ENCODE measurements at places on chromosomes 12 and 14.

DNA sequence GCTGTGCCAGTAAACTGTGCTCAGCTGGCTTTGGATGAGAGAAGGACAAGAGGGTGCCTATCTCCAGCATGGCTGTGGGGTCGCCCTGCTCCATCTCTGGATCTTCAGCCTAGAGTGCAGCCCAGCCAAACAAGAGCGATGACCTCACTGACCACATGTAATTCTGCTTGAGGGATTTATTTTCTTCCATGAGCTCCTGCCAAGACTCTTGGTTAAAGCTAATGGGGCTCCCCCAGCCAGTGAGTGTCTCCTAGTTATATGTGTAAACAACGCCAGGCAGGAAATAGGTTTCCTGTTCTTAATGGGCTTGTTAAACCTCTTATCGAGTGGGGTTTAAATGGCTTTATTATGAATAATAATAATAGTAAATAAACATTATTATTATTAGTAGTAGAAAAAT is 397.2 kb downstream of the NRXN3 start:
- DNase-seq, result no peak

- DNase-seq, result no peak
Observed at GRCh38 chr14:50977863-50978528, 33.7 kb upstream of the PYGL start.

DNA sequence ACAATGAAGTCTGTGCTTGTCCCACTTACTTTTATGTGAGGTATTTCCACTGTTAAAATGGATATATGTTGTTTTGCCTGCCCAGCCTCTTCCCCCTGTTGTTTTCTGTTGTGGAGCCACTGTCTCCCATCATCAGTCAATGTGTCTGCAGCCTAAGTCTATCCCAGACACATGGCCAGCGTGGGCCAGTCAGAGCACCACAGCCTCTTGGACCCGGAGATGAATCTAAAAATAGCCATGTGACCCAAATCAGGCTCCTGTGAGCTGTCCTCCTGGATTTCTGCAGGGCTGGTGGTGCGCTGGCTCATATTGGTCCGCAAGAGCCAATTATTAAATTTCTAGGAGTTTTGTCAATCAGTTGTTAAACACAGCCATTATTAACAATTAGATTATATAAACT is 44.0 kb upstream of the PRICKLE1 start:
- no peak for DNase-seq

GRCh38 chr12:18352312-18352711 is 91.0 kb downstream of the PIK3C2G start:
- DNase-seq, result no peak

DNA sequence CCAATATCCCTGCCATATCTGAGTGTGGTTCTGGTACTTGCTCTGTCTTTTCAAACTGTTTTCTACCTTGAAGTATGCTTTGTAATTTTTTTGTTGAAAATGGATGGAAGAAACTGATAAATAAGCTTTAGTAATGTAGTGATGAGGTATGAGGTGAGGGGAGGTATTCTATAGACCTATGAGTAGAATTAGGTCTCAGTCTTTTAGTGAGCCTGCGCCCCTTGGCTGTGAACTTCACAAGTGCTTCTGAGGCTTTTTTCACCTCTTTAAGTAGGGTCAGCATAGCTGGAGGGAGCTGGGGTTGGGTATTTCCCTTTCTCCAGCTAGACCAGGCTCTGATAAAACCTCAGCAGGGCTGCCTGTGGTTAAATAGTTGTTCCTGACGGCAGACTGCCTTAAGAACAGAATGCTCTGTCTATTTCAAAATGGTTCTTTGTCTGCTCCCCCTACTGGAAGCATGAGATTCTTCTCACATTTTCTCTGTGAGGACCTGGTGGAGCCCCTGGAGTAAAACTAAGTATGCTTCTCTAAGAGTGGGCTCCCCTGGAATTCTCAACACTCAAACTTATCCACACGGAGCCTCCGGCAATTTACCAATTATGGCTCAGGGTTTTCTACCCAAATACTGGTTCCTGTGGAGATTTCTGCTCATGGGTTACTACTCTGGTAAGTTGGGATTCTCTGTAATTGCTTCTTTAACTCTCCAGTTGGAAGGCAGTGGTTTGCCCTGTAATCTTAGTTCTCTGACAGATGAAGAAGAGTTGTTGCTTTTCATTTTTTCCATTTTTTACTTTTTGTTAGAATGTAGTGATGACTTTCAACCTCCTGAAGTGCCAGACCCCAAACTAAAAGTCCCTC is 13.1 kb downstream of the KRT5 start:
- peak; percentile 46 for DNase-seq

DNA sequence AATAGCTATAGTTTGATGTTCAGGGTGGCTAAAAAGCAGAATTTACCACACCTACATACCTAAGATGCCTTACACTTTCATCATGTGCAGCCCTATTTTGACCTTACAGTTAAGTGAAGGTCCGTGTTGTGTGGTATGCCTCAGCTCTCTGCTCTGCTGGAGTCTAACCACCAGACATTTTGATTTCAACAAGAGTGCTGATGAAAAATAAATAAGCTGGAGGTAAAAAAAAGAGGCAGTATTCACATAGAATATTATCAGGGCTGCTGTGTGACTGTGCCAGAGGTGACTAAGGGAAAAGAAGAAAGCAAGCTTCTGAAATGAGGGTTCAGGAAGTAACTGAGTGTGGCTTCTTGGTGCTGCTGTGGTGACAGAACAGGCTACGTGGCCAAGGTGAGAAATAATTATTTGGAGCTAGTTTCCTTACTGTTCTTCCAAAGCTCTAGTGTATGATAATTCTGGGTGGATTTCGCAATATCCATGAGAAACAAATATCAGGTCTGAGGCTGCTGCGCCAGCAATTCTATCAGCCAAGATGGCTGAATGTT is 188.8 kb downstream of the STXBP6 start:
- DNase-seq, result no peak

DNA sequence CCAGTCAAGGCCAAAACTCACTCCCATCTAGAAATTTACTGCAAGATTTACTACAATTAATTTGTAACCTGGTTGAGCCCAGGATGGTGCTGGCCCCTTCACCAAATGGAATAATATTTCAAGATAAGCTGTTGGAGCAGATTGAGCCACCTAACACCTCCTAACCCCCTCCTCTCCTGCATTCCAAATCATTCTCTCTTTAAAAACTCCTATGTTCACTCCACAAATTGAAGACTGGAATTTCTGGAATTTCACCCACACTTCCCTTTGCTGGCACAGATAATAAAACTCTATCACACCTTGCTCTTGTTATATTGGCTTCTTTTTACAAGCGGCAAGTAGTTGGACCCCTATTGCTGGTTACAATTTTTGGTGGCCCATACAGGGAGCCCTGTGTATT is 41.7 kb downstream of the MIS18BP1 start:
- DNase-seq, result no peak

DNA sequence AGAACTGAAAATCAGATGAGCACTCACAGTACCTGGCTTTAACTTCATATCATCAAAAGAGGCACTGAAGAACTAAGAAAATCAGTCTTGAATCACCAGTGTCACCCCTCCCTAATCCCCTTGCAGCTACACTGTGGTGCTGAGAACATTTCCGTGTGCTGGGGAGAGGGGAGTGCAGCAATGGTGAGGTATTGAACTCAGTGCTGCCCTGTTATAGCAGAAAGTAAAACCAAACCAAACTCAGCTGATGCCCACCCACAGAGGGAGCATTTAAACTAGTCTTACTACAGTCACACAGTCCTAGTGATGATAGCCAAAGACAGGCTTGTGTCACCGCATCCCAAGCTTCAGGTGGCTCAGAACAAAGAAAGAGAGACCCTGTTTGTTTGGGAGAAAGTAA is 122.1 kb downstream of the CPNE8 start:
- DNase-seq, result no peak

GRCh38 chr12:60844101-60844500 is 1248.3 kb downstream of the SLC16A7 start:
- no peak for DNase-seq

GRCh38 chr12:96371138-96371789 is 29.0 kb downstream of the CDK17 start:
- DNase-seq, result no peak

GRCh38 chr14:64726585-64726890 is 22.3 kb downstream of the PLEKHG3 start:
- DNase-seq, result no peak

GRCh38 chr12:52020539-52021336 is 14.0 kb downstream of the TAMALIN start:
- peak; percentile 94 for DNase-seq

DNA sequence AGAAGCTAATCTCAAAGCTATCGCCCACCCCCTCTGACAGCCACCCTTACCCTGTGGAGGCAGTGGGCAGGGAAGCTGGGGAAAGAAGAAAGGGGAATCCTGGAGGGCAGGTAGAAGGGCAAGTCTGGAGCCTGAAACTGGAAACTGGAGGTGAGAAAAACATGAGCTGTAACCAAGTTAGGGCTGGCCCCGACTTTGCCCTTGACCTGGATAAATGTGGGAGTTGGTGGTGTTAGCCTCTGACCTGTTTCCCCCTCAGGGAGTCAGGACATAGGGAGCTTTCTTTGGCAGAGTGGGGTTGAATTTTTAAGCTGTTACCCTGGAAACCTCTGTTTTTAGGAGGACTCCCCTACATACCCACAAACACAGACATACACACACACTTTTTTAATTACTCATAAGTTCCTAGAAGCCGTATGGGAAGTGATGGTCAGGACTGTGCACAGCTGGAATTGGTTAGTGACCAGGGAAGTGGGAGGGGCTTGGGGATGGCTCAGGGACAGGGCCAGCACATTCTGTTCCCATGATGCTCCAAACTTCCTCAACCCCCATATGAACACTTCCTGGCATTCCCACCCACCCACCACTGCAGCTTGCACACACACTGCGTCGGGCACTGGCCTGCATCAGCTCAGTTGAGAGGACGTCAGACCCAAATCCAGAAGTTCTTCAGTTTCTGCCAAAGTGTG is 5.0 kb upstream of the MMP19 start:
- DNase-seq, result no peak

- DNase-seq, result no peak
Observed at GRCh38 chr12:49932533-49933130, 17.9 kb upstream of the AQP2 start.

- peak; percentile 10 for DNase-seq
Observed at GRCh38 chr12:102120564-102120873, 536 bp downstream of the PARPBP start.

- no peak for DNase-seq
Observed at GRCh38 chr12:112924986-112925385, 13.3 kb upstream of the OAS3 start.

DNA sequence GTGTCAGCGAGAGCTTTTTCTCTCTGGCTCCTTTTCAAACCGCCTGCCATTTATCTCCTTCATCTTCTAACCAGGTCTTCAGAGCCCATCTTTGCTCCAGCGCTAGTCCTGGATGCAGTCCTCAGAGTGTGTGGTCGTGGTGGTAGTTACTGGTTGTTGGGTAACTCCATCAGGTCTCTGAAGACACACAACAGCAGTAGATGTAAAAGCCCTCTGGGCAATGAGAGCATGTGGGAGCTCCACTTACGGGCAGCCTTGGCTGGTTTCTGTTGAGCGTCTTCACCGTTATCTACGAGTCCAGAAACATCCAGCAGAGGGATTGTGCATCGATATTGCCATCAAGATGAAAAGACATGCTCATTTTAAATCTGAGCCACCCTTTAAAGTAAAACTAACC is 61.2 kb downstream of the FBXL14 start:
- no peak for DNase-seq

GRCh38 chr12:120851444-120851843 is 52.7 kb downstream of the SPPL3 start:
- DNase-seq, result no peak

DNA sequence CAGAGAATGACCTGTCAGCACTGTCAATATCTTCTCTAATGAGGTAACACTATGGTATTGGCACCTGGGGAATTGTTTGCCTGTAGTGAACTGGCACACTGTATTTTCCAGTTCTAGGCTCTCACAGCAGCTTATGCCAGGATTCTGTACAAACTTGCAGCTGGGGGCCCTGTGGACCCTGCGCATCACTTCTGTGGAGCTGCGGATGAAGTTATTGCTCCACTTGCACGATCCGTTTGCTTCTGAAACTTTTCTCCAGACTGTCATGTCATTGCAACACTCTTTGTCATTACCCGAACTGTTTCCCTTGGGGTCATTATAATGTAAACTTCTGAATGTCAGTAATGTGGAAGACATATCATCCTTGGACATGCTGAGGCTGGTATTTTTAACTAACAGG is 3.9 kb downstream of the RNASE11 start:
- DNase-seq, result no peak

- DNase-seq, result no peak
Observed at GRCh38 chr12:113161415-113162016, 12.0 kb downstream of the CFAP73 start.

DNA sequence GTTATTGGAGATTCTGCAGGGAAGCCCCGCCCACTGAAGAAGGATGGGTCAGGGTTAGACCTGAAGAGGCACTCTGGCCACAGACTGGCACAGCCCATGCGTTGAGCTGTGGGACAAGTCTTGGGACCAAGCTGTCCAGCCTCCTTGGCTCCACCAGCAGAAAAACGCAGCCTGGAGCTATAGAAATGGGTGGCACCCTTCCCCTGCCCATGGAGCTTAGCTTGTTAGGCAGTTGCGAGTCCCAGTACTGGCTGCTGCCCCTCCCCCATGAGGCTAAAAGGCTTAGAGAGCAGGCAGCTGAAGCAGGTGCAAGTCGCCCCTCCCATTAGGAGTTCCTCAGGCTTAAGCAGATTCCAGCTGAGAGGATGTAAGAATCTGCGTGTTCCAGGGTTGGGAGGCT is 1124.0 kb upstream of the TMEM132C start:
- DNase-seq, result no peak

DNA sequence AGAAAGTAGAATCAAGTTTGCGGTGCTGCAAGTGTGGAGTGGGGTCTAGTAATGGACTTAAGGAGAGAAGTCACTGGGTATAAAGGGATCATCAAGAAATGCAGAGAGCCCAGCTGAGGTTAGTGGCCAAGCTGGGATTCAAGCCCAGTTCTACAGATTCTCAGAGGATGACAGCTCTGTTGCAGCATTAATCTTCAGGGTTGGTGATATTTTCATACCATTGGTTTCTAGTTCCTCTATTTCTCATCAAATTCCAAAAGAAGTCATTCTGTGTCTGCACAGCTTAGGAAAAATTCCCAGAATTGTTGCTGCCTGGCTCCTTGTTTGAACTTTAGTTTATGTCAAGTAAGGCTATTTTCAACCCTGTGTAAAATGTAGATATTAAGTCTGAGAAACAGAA is 169.5 kb upstream of the NTF3 start:
- DNase-seq, result no peak

- DNase-seq, result no peak
Observed at GRCh38 chr14:65860956-65861611, 448.6 kb downstream of the FUT8 start.

DNA sequence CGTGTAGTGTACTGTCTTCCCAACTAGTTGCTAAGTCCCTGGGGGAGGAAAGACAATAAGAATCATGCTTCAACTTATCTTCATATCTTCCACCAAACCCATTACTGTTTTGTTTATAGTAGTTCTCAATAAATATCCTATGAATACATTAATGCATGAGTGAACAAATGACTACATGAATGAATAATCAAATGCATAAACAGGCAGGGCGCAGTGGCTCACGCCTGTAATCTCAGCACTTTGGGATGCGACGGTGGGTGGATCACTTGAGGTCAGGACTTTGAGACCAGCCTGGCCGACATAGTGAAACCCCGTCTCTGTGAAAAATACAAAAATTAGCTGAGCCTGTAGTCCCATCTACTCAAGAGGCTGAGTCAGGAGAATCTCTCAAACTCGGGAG is 32.1 kb upstream of the NR2C1 start:
- no peak for DNase-seq

- DNase-seq, result no peak
Observed at GRCh38 chr14:53881161-53881871, 75.3 kb downstream of the BMP4 start.
